Mesenteric fat pad (tissue), 1 donor: ENCODE measurements at places on chromosomes 13 and 19. TPM values are rescaled to one million over a fixed set of nuclear protein-coding genes. Genes with fewer than 3 reads are reported as not detected.

Gene HS6ST3
- total RNA-seq: 0.06 TPM

Gene PSG6
- not detected for total RNA-seq

Gene TEAD2
- total RNA-seq: 48.3 TPM

Gene MAB21L1
- 0.61 TPM for total RNA-seq

Gene NANOS3
- total RNA-seq: not detected

Gene TMED1
- 24.9 TPM for total RNA-seq

Gene IZUMO1
- 2.0 TPM for total RNA-seq
